ENCODE measurements at places on chromosomes 12 and 14.

GRCh38 chr12:31227401-31227981 lies 98.5 kb downstream of the SINHCAF start:
- no peak for DNase-seq

DNA sequence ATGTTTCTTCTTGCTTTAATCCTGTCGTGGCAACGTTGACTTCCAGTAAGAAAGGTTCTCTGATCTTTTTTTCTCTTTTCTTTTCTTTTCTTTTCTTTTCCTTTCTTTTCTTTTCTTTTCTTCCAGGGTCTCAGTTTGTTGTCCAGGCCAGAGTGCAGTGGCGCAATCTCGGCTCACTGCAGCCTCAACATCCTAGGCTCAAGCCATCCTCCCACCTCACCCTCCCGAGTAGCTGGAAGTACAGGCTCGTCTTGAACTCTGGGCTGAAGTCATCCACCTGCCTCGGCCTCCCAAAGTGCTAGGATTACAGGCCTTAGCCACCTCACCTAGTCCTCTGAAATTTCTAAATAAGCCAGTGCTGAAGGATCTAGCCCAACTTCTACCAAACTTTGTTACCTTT lies 1.3 kb upstream of the MAP3K9 start:
- DNase-seq = no peak

GRCh38 chr12:71649401-71649800 lies 14.2 kb downstream of the ZFC3H1 start:
- DNase-seq = no peak

DNA sequence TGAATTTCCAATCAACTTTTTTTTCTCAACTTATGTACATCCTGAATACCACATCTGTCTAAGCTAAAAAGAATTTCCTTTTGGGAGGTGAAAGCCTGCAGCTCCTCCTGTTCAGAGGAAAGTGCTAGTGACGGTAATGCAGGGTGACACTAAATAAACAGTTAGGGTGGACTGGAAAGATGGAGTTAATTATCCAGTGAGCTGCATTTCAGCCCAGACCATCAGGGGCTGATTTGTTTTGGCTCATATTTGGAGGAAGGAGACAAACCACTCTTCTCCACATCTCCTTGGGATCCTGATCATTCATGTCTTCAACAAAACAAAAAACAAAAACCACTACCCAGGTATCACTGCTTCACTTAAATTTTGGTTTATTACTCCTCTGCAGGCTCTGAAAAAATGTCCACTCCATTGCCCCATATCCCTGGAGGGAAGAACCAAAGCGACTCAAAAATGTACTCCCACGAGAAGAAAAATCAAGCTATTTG lies 5.1 kb upstream of the SIX1 start:
- DNase-seq = no peak

DNA sequence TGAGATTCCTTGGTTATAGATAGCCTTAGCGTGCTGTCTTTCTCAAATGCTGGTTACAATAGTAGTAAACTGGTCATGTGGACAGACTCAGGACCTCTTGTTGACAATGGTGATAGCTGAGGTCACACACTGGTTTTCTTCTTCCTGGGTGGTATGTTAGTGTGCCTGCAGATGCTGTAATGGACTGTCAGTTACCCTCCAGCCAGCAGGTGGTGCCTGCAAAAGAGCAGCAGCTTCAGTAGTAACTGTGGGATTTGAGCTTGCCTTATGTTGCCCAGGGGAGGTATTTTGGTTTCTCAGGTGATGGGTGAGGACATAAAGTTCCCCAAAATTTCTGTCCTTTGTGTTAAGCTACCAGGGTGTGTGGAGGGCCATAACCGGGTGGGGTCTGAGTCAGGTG lies 33.7 kb upstream of the SCAF11 start:
- no peak for DNase-seq

GRCh38 chr12:93115198-93115601 lies 186.1 kb upstream of the EEA1 start:
- DNase-seq = no peak

GRCh38 chr12:12837025-12837812 lies 24.1 kb downstream of the DDX47 start:
- DNase-seq = peak; percentile 91

GRCh38 chr14:69289811-69290520 lies 30.0 kb downstream of the GALNT16 start:
- DNase-seq = no peak

DNA sequence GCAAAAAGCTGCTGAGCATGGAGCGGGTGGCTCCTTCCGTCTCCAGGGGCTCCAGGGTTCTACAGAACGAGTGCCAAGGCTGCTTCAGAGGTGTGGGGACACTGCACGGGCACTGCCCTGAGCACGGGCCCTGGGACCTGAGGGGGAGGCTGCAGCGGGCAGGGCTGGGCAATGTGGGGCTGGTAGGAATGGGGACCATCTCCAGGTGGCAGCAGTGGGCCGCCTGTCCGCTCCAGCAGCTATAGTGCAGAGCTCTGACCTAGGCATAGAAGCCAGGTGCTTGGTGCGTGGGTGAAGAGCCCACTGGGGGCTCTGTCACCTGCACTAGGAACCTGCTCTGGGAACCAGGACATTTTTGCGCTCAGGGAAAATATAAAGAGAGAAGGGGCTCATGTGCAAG lies 22.3 kb downstream of the HDAC7 start:
- DNase-seq = no peak

GRCh38 chr12:115209230-115209629 lies 525.3 kb upstream of the TBX3 start:
- no peak for DNase-seq

GRCh38 chr12:98990648-98991047 lies 345.6 kb downstream of the APAF1 start:
- no peak for DNase-seq

- DNase-seq = no peak
Observed at GRCh38 chr14:27091973-27092372, 494.1 kb upstream of the NOVA1 start.

DNA sequence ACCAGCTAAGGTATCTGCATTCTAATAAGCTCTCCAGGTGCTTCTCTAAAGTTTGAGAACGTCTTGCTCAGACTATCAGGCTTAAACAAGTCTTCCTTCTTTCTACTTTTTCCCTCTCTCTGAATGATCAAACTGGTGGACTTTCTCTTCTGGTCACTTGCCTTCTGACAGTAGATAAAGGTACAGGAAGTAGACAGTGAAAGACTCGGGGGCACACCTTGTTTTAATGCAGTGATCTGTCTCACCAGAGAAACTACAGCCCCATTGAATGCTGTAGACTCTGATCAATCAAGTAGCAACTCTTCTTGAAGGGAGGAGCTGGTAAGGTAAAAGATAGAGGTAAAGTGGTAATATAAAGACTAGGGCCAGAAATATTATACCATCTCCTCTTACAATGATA lies 48.1 kb upstream of the ATXN7L3B start:
- DNase-seq = no peak

GRCh38 chr12:42789808-42790760 lies 200.5 kb upstream of the PRICKLE1 start:
- DNase-seq = peak; percentile 4

DNA sequence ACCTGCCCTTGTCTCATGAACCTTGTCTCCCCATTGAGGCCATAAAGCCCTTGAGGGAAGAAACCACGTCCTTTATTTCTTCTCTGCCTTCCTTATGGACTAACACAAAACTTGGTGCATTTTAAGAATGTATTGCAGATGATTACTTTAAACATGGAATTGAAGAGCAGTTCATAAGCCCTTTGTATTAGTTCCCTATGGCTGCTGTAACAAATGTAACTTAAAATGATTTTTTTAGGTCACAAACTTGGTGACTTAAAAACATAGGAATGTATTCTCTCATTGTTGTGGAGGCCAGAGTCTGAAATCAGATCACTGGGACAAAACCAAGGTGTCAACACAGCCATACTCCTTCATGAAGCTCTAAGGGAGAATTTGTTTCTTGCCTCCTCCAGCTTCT lies 185.5 kb downstream of the PHLDA1 start:
- DNase-seq = no peak

GRCh38 chr14:20769421-20769820 lies 1.2 kb downstream of the EDDM3B start:
- DNase-seq = no peak

GRCh38 chr12:6462234-6462995 lies 8.1 kb downstream of the VAMP1 start:
- no peak for DNase-seq

- DNase-seq = peak; percentile 99
Observed at GRCh38 chr12:3453990-3454680, 36.9 kb upstream of the PRMT8 start.

DNA sequence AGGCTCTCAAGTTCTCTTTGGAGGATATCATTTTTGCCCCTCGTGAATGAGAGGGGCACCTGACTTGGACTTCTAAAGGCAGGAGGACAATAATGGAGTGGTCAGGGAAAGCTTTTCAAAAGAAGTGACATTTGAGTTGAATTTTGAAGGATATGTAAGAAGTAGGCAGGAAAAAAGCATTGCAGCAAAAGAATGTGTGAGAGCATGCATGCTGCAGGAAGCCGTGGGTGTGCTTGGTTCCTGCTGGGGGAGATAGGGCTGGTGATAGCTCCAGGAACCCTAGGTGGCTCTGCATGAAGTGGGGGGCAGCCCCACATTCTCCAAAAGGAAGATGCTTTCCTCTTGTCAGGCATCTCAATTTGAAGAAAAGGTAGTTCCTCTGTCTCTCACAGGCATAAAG lies 23.1 kb downstream of the ACVR1B start:
- no peak for DNase-seq

- peak; percentile 92 for DNase-seq
Observed at GRCh38 chr12:2640709-2641108, 154.1 kb upstream of the FKBP4 start.

DNA sequence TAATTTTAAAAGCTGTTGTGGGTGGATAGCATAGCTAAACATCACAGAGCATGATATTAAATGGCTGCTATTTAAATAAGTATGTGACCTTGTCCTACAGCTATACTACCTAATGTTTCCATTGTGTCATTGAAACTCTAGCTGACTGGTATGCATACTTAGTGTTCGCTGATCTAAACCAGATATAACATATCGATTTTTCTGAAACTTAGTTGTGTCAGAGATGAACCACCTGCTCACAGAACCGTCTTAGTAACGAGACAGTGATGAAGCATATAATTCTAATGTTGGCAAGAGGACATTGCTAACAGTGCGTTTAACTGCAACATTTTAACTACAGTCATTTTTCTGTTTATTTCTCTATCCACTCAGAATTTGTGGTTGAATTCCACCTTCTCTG lies 36.1 kb upstream of the NUAK1 start:
- DNase-seq = no peak

GRCh38 chr14:76389841-76390240 lies 13.9 kb downstream of the ESRRB start:
- DNase-seq = no peak

GRCh38 chr14:41901089-41901488 lies 294.4 kb downstream of the LRFN5 start:
- no peak for DNase-seq

DNA sequence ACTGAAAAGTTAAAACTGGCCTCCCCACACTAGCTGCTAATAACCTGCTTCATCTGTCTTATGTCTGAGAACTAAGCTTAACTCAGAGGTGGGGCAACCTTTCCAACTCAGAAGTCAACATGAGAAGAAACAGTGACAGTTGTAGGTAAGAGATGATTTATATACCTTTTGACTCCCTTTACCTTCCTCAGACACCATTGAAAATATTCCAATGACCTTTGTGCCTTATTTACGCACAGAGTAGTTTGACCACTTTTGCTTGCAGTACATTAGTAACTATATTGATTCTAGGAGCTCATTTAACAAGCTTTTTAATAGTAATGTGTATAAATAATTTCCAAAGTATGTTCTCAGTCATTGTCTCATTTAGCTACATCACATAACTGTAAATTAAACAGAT lies 77.6 kb downstream of the ALX1 start:
- no peak for DNase-seq

DNA sequence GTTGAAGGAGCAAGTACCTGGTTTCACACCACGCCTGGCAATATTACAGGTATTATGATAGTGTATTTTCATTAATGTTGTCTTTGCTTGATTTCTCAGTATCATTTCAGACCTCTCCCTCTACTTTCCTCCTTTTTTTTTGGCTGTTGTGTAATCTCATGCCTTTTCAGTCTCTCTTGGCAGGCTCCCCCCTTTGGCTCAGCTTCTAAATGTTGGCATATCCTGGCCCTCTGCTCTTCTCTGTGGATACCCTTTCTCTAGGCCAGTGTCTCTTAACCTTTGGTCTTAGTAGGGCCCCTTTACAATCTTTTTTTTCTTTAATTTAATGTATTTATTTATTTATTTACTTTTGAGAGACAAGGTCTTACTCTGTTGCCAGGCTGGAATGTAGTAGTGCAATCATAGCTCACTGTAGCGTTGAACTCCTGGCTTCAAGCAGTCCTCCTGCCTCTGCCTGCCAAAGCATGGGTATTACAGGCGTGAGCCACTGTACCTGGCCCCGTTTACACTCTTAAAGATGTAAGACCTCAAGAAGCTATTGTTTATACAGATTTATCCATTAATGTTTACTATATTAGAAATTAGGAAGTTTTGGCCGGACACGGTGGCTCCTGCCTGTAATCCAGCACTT lies 12.8 kb downstream of the MTHFD1 start:
- DNase-seq = no peak

GRCh38 chr12:28865776-28866175 lies 283.3 kb upstream of the FAR2 start:
- DNase-seq = no peak
